ENCODE measurements at places on chromosomes 12 and 14.
A peak's percentile ranks its signal among the peaks of the same experiment; 100 is the strongest.

DNA sequence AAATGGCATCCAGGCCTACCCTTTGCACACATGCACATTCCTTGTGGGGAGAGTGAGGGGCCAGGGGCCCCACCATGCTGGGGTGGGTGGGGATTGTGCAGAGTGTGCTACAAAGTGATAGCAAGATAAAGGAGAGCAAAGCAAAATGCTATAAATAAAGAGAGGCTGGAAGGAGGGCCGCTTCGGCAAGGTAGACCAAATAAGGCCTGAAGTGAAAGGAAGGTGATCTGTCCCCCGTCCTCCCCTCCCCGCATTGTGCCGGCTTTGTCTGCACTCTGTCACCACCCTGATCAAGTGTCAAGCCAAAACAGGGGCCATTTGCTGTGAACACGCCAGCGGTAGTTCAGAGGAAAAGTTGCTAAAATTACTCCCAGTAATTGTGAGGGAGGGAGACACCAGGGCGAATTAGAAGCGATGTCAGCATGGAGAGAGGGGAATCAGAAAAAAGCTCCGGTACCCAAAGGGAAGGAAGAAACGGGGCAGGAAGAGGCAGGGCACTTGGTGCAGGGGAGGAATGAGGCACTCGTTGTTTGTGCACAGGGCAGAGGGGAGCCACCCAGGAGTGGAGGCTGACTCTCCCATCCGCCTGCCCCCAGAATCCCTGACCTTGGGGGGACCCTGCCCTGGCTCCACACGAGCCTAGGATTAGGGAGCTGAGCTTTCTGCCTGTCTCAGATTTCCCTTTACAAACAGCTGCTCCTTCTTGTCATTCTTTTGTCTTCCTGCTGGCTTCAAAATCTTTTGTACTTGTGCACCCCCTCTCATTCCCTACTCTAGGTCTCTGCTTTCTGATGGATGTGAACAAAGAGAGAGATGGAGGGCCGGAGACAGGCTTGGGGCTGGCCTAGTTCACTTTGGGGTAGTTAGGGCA, 2.9 kb upstream of the MYH7 start:
- DNase-seq, result no peak

DNA sequence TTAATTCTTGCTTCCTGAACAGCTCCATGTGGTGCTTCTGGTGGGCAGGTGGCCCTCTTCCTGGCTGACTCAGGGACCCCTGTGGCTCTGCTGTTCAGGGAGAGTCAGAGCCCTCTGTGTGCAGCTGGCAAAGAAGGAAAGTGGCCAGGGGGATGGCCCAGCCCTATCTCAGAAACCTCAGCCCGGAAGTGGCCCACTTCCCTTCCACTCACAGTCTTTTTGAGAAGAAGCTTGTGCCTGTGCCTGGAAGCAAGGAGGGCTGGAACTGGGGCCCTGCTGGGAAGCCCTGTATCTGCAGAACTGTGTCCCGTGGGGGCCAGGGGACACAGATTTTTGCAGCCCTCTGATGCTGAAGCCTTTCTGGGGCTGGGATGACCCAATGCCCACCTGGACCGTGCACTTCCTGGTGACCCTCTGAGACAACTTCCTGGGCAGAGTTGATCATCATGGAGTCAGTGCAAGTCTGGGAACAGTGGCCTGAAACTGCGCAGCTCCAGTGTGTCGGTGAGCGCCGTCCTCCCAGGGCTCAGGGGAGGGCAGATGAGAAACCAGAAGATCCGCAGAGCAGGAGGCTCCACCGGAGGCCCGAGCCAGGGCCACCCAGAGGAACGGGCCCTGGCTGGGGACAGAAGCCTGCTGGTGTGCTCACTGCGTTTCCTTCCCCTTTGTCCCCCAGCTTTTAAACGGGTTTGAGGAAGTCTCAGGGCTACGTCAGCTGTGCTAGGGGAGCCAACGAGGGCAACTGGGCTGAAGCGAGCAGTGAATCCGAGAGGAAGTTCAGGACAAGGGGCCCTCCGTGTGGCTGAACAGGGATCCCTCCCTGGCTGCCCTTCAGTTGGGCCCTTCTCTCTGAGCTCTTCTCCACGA, 217.4 kb upstream of the RTL1 start:
- DNase-seq, result peak; percentile 87

GRCh38 chr14:31994391-31995033, 82.6 kb upstream of the ARHGAP5 start:
- DNase-seq, result no peak

- no peak for DNase-seq
These were observed 1.7 kb downstream of the WNT1 start for GRCh38 chr12:48979602-48980388.

DNA sequence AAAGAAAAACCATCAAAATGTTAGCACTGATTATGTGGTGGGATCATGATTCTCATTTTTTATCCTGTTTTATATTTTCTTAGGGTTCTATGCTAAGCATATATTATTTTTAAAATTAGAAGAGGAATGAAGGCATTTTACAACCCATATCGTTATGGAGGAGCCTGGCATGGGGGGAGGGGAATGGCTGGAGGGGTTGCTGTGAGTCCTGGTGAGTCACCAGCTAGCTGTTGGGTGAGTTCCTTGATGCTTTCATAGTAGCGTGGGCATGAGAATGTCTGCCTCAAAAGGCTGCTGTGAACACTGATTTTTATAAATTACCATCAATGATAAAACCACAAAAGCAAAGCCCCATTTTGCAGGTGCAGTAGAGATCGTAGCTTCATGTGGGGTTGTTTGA, 46.9 kb downstream of the C14orf132 start:
- DNase-seq, result no peak

- peak; percentile 82 for DNase-seq
These were observed 132.8 kb upstream of the HIF1A start for GRCh38 chr14:61562321-61563161.

DNA sequence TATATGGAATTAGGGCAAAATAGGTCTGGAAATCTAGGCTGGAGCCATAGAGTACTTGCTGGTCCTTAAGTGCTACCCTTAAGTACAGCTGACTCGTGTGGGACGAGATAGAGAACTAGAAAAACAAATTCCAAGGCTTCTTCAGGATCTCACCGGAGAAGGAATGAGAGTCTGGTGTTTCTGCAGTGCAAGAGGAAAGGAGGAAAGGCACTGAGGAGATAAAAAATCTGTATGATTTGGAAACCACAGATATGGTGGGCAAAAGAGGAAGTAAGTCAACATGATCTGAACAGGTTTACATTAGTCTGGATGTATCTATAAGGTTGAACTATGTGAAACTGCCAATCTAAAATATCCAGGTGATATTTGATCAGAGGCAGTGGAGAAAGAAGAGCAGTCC, 134.4 kb upstream of the SOX5 start:
- no peak for DNase-seq

GRCh38 chr14:39873791-39874190, 441.6 kb upstream of the FBXO33 start:
- DNase-seq, result no peak

DNA sequence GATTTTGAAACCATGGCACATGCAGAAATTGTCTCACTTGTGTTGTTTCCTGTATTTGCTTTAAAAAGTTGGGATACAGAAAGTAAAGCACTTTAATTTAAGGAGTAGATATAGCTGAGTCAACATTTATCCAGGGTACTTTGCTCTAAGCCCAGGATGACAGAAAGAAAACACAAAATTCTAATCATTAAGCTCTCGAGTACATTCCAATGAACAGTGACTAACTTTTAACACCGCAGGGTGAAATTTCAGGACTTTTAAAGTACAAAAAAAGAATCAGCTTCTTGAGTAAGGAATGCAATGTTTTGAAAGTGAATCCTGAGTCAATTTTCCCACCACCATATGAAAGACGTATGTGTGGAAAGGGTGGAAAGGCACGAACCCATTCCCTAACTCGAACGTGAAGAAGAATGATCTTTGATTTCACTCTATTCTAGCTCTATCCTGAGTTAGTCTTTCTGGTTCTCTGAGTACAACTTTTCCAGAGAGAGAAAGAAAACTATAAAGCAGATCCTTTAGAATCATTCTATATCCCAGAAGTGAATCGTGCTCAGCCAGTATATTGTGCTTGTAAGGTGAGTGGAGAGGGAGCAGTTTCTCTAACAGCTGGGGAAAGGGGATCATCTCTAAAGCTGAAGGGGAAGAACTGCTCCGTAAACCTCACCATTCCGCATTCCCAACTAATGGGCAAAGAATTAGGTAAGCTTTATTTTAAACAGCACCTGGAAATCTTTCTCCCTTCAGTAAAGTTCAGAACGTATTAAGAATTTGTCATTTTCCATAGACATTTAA, 779.0 kb upstream of the FLRT2 start:
- DNase-seq, result no peak

GRCh38 chr14:40113671-40114070, 681.4 kb upstream of the FBXO33 start:
- no peak for DNase-seq

DNA sequence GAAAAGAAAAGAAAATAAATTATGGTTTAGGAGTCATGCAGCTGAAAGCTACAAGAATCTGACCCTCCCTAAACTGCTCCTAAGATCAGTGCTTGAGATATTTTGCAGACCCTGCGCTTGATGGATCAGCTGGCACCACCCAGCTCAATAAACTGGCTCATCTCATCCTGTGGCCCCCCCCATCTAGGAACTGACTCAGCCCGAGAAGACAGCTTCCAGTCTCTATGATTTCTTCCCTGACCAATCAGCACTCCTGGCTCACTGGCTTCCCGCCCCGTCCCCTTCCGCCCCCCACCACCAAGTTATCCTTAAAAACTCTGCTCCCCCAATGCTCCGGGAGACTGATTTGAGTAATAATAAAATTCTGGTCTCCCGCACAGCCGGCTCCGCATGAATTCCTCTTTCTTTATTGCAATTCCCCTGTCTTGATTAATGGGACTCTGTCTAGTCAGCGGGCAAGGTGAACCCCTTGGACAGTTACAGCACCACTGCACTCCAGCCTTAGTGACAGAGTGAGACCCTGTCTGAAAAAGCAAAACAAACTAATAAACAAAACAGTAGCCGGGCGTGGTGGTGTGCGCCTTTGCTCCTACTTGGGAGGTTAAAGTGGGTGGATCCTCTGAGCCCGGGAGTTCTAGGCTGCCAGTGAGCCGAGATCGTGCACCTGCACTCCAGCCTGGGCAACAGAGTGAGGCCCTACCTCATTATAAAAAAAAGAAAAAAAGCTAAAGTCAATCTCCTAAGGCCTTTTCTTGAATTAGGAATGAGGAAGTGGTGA, 24.5 kb upstream of the SPTLC2 start:
- peak; percentile 27 for DNase-seq

DNA sequence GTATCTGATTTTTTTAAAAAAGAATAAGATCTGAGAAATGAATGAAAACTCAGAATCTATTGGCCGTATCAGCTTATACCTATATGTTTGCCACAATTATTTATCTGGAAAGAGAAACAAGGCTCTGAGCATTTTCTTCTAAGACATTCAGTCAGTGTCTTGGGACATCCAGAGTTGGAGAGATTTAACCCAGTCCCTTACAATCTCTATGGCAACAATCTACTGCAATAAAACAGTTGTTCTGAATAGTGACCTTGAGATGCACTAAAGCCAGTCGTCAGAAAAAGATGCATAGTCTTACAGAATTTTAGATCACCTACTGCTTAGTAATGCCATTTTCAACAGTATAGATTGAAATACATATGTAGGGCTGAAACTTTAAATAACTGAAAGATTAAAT, 52.0 kb upstream of the SOCS2 start:
- no peak for DNase-seq

GRCh38 chr12:131192951-131193350, 239.2 kb downstream of the ADGRD1 start:
- DNase-seq, result no peak

GRCh38 chr14:69827560-69827959, 30.5 kb upstream of the SLC10A1 start:
- no peak for DNase-seq

GRCh38 chr14:100786131-100786530, 39.8 kb upstream of the MEG3 start:
- no peak for DNase-seq

DNA sequence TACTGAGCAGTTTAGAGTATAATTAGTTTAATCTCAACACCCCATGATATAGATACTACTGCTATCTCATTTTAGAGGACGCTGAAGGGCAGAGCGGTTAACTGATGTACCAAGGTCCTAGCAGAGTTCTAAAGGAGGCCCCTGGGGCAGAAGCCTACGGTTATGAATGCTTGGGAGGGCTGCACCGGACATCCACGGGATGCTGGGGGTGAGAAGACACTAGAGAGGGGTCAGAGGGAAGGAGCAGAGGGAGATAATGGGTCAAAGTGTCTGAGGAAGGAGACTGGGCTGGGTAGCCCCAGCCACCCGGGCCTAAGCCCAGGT, 1.6 kb upstream of the ACTR6 start:
- DNase-seq, result no peak

DNA sequence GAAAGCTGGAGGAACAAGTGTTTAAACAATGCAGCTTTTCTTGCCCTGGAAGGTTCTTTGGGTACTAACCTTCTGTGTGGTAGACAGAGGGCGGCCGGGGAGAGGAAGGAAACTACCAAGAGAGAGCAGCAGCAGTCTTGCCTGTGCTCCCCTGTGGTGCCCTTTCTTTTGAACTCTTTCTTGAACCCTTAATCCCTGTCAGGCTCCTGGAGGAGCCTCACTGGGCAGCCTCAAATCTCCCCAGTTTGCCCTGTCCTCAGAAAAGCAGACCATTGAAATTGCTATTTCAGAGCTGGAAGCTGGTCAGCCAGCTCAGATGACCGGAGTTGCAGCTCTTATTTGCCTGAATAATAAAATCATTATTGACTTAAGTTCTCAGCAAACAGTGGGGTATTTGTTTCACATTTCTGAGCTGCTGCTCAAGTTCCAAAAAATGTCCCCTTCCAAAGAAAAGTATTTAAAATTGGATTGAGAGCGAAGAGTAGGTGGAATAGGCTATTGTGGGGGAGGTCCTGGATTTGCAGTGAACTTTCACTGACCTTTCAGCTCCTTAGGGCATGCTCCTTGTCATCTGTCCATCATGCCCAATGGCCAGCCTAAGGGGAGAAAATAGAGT, 42.1 kb upstream of the RNASE3 start:
- no peak for DNase-seq

- DNase-seq, result peak; percentile 56
These were observed 113.7 kb downstream of the RAD51B start for GRCh38 chr14:67933266-67933665.

DNA sequence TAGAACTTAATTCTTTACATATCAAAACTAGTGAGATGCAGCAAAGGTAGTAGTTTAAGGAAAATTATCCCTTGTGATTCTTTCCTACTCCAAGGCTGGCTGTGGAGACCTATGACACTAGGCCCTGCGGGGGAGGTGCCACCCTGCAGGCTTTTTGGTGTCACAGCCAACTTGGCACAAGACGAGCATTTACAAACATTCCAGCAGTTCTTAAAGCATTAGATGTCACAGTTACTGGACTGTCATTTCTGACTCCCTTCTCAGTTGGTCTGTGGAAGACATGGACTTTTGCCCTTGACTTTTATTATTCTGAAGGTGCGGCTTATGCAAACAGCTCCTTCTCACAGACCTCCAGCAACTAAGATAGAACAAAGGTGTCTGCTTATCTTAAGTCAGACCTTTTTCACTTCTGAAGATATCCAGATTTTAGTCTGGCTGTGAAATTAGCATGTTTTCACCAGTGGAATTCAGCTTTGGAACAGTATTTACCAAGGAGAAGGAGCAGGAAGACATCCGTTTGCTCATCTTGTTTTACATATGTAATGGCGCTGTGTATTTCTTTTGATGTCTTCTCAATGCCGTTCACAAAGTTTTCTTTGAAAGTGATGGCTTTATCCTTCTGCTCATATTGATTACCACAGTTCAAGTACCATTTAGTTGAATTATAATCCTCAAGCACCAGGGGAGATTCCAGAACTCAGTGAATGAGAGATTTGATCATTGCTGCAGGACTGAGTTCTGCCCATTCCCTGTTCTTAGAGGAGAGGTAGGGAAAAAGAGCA, 17.9 kb downstream of the SRGAP1 start:
- DNase-seq, result no peak
